Renal cortex interstitium (tissue), 15 donors: ENCODE measurements at places on chromosomes 11 and 22.

DNA sequence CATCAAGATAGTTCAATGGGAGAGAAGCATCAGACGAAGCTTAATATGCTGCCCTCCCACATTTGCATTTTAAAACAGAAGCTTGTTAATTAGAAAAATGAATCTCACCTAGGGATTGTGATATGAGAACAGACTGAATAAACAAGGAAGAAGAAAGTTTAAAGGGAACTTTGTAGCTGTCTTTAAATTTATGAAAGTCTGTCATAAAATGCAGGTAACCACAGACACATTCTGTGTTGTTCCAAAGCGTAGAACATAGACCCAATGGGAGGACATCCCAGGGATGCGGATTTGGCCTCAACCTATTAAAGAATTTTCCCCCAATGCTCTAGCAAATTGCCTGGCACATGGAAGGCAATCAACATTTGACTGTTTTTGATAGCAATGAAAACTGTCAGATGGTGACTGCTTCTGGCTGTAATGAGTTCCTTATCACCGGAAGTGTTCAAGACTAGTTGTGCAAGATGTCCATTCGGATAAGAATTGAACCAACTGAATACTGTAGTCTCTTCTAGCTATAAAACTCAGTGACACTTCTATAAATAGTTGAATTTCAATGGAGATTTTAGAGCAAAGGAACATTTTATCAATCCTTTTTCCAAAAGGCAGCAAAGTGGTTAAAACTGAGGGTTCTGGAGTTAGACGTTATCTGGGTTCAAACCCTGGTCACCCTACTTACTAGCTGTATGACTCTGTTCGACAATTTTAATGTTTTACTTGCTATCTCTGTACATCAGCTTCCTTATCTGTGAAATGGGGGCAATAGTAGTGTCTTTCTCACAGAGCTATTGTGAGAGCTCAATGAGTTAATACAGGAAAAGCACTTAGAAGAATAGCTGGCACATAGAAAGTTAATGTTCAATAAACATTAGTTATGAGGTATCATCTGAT lies 64.9 kb downstream of the LIF start:
- DNase-seq, result no peak

DNA sequence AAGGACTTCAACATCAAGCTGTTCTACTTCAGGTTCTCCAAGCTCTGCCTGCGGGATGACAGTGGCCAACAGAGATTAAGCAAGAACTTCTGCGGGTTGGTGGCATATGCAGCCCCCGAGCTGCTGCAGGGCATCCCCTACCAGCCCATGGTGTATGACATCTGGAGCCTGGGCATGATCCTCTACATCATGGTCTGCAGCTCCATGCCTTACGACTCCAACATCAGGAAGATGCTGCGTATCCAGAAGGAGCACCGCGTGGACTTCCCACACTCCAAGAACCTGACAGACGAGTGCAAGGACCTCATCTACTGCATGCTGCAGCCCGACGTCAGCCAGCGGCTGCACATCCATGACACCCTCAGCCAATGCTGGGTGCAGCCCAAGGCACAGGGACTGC lies 2.8 kb upstream of the DGCR2 start:
- DNase-seq, result no peak

GRCh38 chr11:64132191-64132771 lies 33.6 kb downstream of the MACROD1 start:
- no peak for DNase-seq

- no peak for DNase-seq
Observed at GRCh38 chr22:37940698-37941376, 12.6 kb downstream of the C22orf23 start.

DNA sequence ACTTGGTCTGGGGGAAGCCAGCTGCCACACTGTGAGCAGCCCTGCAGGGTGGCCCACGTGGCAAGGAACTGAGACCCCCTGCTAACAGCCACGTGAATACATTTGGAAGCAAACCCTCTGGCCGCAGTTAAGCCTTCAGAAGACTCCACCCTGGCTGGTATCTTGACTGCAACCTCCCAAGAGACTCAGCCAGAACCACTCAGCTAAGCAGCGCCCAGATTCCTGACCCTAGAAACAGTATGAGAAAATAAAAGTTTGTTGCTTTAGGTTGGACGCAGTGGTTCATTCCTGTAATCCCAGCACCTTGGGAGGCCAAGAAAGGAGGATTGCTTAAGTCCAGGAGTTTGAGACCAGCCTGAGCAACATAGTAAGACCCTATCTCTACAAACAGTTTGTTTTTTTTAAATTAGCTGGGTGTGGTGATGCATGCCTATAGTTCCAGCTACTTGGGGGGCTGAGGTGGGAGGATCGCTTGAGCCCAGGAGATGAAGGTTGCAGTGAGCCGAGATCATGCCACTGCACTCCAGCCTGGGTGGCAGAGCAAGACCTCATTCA lies 8.7 kb downstream of the ZMAT5 start:
- DNase-seq, result no peak

DNA sequence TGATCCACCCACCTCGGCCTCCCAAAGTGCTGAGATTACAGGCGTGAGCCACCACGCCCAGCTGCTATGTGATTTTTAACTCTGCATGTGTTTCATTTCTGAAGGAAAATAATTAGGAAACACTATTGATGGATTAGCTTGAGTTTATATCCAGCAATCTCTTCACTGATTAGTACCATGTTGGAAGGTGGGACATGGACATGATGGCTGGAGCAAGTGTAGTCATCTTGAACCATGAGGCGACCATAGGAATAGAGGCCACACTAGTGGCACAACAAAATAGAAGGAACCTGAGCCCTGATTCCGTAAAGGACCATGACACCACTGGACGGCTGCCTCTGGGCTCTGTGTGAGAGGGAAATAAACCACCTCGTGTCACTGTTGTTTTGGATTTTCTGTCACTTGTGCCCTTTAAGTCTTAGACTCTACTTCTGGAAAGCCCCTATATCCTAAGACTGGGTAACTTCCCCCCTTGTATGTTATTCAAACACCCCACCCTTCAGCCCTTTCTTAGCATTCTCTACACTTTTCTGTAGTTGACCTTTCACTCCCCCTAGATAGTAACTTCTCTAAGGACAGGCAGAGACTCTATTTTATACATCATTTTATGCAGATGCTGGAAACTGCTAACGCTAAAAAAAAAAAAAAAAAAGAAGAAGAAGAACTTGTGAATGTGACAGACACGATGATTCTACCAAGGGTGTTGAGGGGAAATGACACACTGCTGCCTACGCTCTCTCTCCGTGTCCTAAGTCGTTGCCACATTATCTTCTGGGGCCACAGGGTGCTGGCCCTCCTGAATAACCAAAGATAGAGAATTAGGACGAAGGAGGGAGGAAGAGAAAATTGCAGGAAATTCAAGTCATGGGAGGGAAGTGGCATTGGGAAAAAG lies 2.7 kb upstream of the VPS37C start:
- DNase-seq, result no peak

GRCh38 chr11:123740787-123741158 lies 687 bp downstream of the ZNF202 start:
- no peak for DNase-seq
